ENCODE measurements at places on chromosomes 1 and 21. TPM values are rescaled to one million over a fixed set of nuclear protein-coding genes. Genes with fewer than 3 reads are reported as not detected.

MCOLN2 gene
- total RNA-seq: not detected

PSMA5 gene
- total RNA-seq: 47.8 TPM

OR2L5 gene
- 0.32 TPM for total RNA-seq

CYYR1 gene
- 9.7 TPM for total RNA-seq

OR6K6 gene
- total RNA-seq: not detected

TAS1R3 gene
- 0.32 TPM for total RNA-seq

SLC30A10 gene
- total RNA-seq: not detected

PCSK9 gene
- 14.8 TPM for total RNA-seq

SPRR4 gene
- total RNA-seq: not detected

CFHR3 gene
- not detected for total RNA-seq

IL10RB gene
- total RNA-seq: 71.6 TPM

Measured in hair follicle dermal papilla cell (primary cell).